ENCODE measurements at places on chromosomes 13 and 19.
A peak's percentile ranks its signal among the peaks of the same experiment; 100 is the strongest.

GRCh38 chr13:48485432-48485831, 47.4 kb downstream of the RCBTB2 start:
- no peak for DNase-seq

DNA sequence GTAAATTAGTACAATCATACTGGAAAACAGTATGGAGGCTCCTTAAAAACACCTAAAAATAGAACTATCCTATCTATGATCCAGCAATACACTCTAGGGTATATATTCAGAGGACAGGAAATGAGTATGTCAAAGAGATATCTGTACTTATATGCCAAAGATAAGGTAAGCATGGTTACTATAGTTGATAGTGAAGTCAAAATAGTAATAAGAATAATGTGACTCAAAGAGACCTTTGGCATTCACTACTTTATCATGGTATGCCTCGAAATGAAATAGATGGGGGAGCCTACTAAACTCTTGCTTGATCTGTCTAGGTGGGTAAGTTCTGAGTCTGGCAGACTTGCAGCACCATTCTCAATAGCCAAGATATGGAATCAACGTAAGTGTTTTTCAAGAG, 30.3 kb downstream of the FXYD5 start:
- DNase-seq, result no peak

DNA sequence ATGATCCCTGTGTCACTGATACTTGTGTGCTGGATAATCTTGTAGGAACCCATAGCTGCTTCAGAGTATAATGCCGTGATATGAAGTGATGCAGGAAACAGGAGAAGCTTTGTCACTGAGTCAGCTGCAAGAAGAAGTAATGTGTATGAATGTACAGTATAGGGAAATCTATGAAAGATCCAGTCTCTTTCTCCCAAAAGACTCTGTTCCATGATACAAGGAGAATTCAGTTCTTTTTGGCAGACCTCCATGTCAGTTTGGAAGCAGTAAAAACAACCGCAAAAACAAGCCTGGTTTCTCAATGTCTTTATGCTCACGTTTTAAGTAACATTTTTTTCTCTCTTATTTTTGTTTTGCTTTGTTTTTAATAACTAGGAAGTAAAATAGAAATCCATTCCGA, 33.9 kb downstream of the PCDH17 start:
- DNase-seq, result no peak

DNA sequence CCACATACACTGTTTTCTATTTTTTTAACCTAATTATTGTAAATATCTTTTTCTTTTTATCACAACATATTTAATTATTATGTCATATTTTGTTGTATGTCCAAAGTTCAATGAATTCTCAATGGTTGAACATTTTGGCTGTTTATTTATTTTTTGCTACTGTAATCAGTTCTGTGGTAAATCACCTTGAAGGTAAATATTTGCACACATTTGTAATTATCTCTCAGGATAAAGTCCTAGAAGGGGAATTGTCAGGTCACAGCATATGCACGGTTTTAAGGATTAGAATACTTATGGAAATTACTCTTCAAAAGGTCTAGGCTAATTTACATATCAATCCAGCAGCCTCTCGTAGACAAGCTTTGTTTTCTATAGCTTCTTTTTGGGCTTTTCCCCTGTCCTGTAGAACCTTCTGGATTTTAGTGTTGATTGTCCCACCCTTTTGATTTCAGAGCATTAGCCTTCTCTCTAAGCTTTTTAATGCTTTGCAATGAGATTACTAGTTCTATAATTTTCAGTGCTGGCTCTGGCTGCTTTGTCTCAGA, 362.6 kb downstream of the KCNRG start:
- DNase-seq, result no peak

- no peak for DNase-seq
Measured at GRCh38 chr19:7408251-7408650, 59.5 kb downstream of the ARHGEF18 start.

DNA sequence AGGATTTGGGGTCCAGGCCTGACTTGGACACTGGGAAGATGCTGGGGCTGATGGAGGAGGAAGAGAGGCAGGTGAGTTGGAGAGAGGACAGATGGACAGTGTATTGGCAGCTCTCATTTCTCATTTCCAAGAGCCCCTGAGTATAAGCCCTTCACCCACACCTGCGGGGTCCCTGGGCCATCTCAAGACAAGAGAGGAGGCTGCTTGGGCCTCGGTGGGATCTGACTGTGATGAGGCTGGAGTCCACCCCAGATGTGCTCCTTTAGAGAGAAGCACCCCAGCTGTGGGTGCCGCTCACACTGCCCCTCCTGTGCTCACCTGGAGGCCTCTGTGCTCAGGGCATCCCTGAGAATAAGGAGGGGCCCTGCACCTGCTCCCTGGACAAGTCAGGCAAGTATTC, 3.7 kb downstream of the LILRA2 start:
- no peak for DNase-seq

DNA sequence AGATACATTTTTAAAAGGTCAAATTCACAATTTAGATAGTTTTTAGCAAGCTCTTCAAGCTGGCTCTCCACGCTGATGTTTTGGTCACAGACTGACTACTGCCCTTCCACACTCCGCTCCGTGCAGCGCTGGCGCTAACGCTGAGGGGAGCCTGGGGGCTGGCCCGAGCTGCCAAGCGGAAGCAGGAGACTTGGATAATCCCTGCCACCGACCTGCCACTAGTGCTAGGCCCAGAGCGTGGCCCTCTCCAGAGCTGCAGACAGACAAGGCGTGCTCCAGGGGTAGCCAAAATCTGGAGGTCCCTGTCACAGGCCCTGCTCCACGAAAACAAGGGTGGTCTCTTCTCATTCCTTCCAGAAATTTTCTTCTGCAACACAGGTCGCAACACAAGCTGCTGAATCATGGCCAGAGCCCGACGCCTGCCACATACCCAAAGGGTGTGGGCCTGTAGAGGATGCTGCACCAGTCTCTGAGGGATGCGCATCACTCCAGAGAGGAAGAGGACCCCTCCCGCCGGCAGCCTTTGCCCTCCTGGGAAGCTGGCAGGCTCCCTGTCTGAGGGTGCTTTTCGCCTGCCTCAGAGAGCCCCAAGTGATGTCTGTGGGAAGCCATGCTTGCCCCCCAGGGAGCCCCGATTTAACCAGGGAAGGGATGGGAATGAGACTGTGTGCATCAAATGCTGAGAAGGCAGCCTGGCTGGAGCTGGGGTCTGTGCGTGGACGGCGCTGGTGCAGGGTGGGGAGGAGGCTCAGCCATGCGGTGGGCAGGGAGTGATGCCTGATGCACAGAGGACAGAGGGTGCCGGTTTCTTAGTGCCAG, 21.6 kb downstream of the CAPS start:
- DNase-seq, result no peak

DNA sequence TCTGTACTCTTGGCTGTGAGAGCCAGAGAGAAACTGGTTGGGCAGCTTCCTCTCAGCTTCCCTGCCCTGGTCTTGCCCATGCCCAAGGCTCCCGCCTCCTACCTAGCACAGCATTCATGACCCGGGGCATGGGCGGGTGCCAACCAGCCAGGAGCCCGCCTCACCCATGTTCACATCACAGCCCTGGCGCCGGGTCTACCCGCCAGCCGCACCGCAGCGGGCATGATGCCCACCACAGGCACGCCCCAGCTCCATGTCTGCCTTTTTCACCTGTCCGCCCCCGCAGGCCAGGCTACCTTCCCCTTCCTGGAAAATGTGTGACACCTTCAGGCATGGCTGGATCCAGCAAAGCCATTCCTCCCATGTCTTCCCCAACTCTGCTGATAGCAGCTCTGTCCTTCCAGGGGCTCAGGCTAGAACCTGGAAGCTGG, 42.1 kb downstream of the PTPRS start:
- no peak for DNase-seq

GRCh38 chr13:46914341-46914740, 17.5 kb upstream of the HTR2A start:
- DNase-seq, result no peak

GRCh38 chr13:32036126-32036695, 4.6 kb downstream of the FRY start:
- no peak for DNase-seq

- no peak for DNase-seq
Measured at GRCh38 chr13:42275506-42275905, 3.6 kb downstream of the AKAP11 start.

GRCh38 chr13:46948338-46948737, 51.5 kb upstream of the HTR2A start:
- DNase-seq, result no peak

- no peak for DNase-seq
Measured at GRCh38 chr13:102012299-102013293, 389.3 kb downstream of the FGF14 start.

GRCh38 chr19:45591004-45591637, 6.5 kb upstream of the OPA3 start:
- DNase-seq, result no peak

GRCh38 chr13:44132710-44133109, 240.9 kb upstream of the SERP2 start:
- DNase-seq, result no peak

GRCh38 chr19:35318679-35319448, 10.1 kb upstream of the CD22 start:
- peak; percentile 95 for DNase-seq

- DNase-seq, result no peak
Measured at GRCh38 chr19:47848823-47849473, 10.1 kb upstream of the TPRX2 start.

- no peak for DNase-seq
Measured at GRCh38 chr13:59607780-59608233, 555.9 kb downstream of the DIAPH3 start.

- no peak for DNase-seq
Measured at GRCh38 chr13:32150794-32151193, 119.2 kb downstream of the FRY start.

DNA sequence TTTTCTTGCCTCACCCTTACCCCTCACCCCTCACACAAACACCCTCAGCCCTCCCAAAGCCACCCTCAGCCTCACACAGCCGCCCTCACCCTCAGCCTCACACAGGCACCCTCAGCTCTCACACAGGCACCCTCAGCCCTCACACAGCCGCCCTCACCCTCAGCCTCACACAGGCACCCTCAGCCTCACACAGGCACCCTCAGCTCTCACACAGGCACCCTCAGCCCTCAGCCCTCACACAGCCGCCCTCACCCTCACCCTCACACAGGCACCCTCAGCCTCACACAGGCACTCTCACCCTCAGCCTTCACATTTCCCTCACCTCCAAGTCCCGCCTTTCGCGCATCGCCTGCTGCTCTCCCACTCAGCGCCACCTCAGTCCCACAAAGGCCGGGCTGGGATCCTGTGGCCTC, 287 bp upstream of the ZSCAN22 start:
- DNase-seq, result no peak

GRCh38 chr13:99916366-99917103, 55.0 kb downstream of the ZIC5 start:
- peak; percentile 4 for DNase-seq

GRCh38 chr19:17765069-17765618, 13.9 kb downstream of the FCHO1 start:
- no peak for DNase-seq

DNA sequence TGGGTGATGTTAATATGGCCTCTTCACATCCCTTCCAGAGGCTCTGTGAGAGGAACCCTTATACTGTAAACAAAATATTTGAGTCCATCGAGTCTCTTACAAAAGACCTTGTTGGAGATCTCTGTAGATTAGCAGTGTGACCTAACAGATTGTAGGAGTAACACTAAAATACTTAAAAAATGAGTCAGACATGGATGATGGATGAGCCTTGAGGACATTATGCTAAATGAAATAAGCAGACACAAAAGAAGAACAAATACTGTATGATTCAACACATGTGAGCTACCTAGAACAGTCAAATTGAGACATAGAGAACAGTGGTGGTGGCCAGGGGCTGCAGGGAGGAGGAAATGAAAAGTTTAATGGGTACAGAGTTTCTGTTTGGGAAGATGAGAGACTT, 152.2 kb upstream of the UBL3 start:
- no peak for DNase-seq

DNA sequence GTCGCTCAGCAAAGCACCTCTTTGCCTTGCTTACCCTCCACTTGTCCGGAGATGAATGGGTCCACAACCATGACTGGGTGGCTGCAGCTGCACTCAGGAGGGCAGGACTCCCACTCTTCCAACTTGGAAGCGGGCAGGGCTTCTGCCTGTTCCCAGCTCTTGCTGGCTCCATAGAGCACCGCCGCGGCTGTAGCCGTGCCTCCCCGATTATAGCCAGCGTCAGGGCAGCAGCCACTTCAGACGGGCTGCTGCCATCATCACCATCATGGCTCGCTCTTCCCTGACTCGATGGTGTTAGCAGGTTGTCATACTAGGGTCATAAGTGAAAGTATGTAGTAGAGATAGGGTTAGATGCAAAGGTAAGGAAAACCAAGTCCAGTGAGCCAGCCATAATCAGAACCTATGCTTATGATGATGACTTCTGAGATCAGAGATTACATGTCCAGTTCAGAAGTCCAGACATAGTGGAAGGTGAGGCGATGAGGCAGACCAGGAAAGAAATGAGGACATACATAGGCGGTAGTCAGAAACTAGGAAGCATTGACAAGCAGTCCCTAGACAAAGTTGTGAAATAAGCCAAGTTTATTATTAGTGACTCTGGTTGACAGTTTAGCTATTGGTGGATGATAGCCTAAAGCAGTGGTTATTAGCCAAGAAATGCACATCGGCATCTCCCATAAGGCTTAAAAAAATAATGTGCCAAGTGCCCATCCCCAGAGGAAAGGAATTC, 4.4 kb upstream of the INTS6 start:
- no peak for DNase-seq

- DNase-seq, result no peak
Measured at GRCh38 chr19:44740351-44740824, 8.1 kb upstream of the BCL3 start.

GRCh38 chr13:92101801-92102200, 703.4 kb downstream of the GPC5 start:
- no peak for DNase-seq

- DNase-seq, result no peak
Measured at GRCh38 chr13:35854286-35854685, 276.9 kb downstream of the DCLK1 start.

DNA sequence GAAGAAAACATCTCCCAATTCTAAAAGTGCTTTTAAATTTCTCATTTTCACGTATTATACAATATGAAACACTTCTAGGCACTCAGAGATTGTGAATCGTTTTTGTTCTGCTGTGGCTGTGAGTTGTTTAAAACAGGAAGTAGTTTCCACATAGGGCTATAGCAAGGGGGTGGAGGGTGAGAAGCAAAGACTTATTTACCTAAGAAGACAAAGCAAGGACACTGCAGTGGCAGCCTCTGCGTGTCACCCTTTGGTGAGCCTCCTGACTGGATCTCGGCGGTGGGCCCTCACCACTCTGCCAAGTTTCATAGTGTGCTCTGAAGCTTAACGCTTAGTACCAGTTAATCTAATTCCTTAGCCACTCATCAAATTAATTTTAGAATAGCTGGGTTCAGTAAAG, 56.8 kb downstream of the TNFSF13B start:
- DNase-seq, result no peak

Measured in HS-5 (cell line).